ENCODE measurements at places on chromosomes 6 and 20.

DNA sequence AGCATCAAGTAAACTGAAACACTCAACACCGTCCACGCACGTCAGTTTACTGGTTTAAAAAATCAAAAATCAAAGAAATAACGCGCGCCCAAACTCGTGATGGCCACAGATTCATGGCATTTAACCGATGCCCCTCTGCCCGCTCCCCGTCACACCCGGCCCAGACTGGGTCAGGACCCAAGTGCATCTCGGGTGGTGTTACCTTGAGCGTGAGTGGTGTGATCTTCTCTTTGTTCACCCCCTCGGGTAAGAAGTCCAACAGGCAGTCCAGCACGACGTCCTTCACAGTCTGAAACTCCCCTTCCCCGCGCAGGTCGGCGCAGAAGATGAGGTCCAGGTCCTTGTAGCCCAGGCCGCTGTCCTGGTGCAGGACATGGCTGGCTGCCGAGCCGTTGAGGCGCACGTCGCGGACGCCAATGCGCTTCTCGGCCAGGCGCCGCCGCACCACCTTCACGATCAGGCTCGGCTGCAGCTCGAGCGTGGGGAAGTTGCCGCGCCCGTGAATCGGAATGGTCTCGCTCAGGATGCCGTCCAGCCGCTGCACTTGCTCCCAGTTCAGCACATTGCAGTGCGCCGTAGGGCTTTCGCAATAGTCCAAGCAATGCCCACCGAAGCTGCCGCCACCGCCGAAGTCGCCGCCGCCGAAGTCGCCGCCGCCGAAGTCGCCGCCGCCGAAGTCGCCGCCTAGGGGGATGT lies 945 bp downstream of the TENT5A start:
- no peak for DNase-seq

GRCh38 chr20:19492687-19493336 lies 265.2 kb upstream of the RIN2 start:
- no peak for DNase-seq

DNA sequence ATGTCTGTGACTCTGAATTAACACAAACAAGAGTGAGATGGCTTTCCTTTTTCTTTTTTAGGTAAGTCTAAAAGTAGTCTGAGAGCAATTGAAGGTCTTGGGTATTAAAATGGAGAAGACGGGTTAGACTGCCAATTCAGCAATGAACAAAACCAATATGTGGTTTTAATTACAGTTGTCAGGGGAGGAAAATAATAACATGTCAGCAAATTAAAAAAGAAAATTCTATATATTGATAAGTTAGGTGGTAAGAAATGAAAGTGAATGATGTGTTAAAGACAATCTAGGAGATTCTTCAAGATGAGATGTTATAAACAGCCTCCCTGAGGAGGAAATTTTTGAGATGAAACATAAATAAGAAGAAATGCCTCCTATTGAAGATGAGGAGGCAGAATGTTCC lies 150.6 kb upstream of the HSF2 start:
- DNase-seq = no peak

- DNase-seq = no peak
Measured at GRCh38 chr6:127291495-127291894, 24.8 kb downstream of the RNF146 start.

GRCh38 chr6:11149551-11149950 lies 38.0 kb upstream of the ERVFRD-1 start:
- DNase-seq = no peak

DNA sequence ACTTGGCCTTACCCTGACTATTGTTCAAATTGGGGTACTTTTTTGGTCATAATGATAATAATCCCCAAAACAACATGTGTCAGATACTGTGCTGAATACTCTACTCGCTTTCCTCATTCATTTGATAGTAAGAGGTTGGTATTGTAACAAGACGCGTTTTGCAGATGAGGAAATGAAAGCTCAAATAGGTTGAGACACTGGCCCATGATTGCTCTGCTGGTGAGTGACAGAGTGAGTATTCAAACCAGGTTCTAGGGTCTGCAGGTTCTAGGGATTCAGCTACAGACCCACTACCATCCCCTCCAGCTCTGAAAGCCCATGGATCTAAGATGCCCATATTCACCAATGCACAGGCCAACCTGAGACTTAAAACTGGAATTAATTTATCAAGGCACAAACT lies 1.3 kb upstream of the ENPP4 start:
- no peak for DNase-seq

GRCh38 chr6:151690303-151690702 lies 117.2 kb upstream of the ESR1 start:
- DNase-seq = no peak

- DNase-seq = no peak
Measured at GRCh38 chr6:108676555-108676954, 115.8 kb downstream of the FOXO3 start.

DNA sequence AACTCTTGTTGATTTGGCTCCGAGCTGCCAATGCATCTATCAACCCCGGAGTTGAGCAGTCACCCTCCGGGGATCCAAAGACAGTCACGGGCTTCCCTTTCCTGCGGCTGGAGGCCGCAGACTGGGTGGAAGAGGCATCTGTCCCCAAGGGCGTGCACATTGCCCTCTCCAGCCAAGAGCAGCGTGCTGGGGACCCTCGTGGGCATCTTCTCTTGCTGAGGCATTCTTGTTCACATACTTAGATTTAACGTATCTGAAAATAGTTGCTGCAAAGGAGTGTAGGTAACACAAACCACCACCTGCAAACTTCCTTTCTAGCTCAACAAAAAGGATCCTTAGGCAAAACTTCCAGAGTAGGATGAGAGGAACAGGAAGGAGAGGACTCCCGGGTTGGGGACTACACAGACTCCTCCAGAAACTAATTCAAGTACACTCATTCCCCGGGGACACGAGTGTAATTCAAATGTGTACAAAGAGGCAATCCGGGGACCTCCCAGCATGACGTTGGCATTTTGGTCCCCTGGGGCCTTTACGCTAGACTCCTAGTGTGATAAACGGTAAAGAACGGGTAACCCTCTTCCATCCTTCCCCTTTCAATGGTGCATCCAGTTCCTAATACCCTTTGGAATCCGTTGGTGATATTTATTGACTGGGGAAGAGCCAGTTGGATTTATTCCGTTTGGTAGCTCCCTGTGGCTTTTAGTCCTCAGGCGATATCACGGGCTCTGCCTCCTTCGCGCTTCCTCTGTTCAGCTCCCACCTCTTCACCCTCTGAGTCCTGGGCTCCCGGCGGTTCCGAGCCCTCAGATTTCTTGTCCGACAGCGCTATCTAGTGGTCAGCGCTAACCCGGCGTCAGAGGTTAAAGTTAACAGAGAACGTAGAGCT lies 2.7 kb upstream of the COL12A1 start:
- no peak for DNase-seq

DNA sequence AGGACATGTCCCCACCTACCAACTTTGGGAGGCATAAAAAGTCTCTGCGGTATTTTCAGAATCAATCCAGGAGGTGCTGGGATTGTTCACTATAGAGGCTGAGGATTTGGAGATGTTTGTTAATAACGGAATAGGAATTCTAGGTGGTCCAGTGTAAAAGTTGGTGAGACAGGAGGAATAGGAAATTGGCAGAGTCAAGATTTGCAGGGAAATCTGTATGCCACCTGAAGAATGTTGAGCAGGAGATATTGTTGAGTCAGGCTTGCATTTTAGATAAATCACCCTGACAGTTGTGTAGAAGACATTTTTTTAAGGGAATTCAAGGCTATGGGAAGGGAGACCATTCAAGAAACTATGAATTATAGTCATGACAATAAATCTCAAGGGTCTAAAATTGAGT lies 124.8 kb downstream of the COL12A1 start:
- no peak for DNase-seq

DNA sequence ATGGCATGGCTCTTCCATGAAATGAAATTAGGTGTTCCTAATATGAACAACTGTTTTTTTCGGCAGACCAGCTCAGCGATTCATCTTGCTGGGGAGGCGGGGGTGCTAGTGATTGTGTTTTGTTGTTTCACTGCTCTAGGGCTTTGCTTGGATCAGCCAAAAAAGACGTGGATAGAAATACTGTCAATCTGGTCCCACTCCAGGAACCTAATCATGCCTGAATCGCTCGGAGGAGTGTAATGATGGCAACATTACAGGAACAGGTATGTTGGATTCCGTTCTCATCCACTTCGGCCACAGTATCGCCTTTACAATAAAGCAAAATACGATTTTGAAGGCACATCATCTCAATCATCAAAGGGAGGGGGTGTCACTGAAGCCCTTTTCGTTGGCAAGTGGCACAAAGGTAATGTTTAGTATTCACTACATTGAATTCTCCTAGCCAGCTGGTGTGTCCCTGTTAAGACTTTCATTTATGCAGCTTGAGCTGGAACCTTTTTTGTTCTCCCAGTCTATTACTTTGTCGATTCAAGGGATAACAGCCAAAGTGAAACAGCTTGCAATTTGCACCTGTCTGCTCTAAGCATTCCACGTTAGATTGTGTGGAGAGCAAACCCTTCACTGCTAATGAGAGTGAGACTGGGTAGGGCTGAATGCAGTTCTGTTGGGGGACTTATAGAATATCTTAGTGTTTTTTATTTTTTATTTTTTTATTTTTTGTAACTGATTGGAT lies 477.7 kb downstream of the TFAP2A start:
- no peak for DNase-seq

- DNase-seq = no peak
Measured at GRCh38 chr6:44079672-44080071, 47.6 kb downstream of the MRPL14 start.

DNA sequence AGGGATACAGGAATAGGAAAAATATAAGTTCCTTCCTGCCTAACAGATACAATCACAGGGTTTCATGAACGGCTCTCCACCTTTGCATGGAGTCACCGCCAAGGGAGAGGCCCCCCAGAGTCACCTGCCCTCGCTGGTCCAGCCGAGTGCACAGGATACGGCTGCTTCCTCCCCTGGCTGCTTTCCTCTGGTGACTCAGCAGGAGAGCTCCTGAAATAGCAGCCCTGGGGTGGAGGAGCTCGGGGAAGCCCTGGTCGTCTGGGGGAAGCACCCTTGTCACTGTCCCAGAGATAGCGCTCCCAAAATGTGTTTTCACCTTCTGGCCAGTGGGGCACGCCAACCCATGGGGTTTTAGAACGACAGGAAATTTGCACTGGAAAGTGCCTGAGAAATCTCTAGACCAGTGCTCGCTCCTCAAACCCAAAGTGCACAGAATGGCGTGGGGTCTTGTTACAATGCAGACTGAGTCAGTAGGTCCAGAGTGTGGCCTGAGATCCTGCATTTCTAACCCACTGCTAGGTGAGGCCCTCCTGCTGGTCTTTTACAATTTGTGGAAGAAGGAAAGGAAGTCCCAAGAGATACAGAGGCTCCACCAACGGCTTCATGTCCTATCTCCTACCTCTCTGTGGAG lies 35.9 kb upstream of the FAM50B start:
- DNase-seq = no peak

DNA sequence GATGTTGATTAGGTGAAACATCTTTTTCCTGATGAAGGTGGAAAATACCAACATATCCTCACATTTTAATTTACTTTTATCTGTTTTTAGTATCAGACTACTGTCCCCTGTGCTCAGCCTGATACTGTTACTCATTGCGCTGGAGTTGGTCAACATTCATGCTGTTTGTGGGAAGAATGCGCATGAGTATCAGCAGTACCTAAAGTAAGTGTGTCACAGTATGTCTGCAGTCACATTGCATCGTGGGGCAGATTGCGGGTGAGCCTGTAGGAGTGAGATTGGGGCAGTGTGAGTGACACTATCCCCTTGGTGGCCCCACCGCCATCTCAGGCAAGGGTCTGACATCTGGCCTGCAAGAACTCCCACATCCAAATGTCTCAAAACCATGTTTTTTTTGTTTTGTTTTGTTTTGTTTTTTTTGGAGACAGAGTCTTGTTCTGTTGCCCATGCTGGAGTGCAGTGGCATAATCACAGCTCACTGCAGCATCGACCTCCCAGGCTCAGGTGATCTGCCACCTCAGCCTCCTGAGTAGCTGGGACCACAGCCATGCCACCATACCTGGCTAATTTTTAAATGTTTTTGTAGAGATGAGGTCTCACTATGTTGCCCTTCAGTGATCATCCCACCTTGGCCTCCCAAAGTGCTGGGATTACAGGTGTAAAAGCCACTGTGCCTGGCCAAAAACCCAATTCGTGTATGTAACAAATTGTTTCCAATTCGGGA lies 27.8 kb downstream of the ERMARD start:
- no peak for DNase-seq

GRCh38 chr20:63117661-63118302 lies 98.1 kb downstream of the YTHDF1 start:
- DNase-seq = no peak

GRCh38 chr20:56631318-56631989 lies 2.3 kb downstream of the TFAP2C start:
- no peak for DNase-seq

GRCh38 chr6:1591243-1591642 lies 18.5 kb upstream of the FOXC1 start:
- no peak for DNase-seq

DNA sequence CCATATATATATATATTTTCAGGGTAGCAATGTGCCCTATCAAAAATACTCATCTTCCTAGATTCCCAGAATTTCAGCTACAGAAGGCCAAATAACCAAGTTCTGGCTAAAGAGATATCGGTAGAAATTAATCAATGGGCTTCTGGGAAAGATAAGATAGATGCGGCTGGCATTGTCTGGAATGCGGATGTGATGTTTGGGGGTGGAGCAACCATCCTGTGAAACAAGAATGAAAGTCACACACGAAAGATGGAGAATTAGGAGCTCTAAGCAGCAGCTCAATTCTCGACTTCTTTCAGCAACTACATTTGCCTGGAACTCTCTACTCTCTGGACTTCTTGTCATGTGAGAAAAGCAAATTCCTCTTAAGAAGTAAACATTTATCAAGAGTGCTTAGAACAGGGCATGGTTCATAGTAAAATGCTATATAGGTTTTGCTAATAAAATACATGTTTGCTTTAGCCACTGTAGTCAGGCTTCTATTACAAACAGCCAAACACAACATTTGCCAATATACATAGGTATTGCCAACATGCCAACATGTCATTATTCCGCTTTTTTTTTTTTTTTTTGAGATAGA lies 90.8 kb downstream of the CLIC5 start:
- no peak for DNase-seq

DNA sequence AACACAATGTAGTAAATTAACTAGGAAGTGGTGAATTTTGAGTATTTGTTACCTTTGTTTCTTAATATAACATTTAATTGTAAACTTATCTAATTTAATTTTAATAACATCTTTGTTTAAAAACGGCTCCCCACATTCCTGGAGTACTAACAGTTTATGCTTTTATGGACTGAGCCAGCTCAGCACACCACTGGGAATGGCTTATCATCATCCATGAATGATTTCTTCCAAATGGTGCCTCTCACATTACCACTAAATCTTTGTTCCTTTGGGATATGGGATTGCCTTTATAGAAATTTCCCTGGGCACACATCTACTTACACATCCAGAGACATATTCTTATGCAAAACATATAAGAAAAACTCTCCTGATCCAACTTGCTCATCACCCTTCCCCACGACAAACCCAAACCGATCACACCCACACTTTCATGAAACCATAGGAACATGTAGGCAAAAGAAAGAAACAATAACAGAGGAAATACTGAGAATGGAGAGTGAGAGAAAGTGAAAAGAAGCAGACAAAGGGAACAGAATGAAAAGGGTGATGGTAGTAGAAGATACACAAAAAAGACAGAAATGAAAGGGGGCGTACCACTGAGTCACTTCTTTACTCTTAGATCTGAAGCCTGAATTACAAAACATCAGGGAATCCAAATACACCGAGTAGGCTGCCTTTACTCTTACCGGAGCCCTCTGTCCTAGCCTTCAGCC lies 58.5 kb upstream of the KCNK16 start:
- no peak for DNase-seq

GRCh38 chr6:27187231-27188060 lies 60.1 kb upstream of the PRSS16 start:
- no peak for DNase-seq

- no peak for DNase-seq
Measured at GRCh38 chr6:168884050-168884645, 369.5 kb downstream of the THBS2 start.

GRCh38 chr6:7138921-7139358 lies 31.2 kb downstream of the RREB1 start:
- DNase-seq = no peak
